ENCODE measurements at places on chromosomes 1 and 21.
A peak's percentile ranks its signal among the peaks of the same experiment; 100 is the strongest.

DNA sequence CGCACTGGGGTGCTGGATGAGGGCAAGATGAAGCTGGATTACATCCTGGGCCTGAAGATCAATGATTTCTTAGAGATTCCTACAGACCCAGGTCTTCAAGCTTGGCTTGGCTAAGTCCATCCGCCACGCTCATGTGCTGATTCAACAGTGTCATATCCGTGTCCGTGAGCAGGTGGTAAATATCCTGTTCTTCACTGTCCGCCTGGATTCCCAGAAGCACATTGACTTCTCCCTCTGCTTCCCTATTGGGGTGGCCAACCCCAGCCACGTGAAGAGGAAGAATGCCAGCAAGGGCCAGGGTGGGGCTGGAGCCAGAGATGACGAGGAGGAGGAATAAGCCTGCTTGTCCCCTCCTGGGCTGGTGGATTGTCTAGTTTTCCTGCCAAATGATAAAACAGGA, 2.2 kb upstream of the CBR3 start:
- no peak for DNase-seq

- DNase-seq: no peak
These were observed 94.0 kb downstream of the CCDC185 start for GRCh38 chr1:223486932-223487886.

- no peak for DNase-seq
These were observed 71.9 kb downstream of the CEP350 start for GRCh38 chr1:180026556-180026955.

DNA sequence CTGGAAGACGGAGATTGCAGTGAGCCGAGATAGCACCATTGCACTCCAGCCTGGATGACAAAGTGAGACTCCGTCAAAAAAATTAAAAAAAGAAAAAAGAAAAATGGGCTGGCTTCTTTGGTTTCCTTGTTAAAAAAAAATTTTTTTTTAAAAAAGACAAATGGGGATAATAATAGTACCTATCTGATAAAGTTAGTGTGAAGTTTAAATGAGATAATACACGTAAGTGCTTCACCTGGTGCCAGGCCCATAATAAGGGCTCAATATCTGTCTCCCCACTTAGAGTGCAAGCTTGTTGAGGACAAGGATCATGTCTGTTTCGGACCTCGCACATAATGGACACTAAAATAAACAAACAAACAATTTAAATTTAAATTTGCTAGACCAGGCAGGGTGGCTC, 30.0 kb upstream of the HTR1D start:
- DNase-seq: no peak

- DNase-seq: peak; percentile 50
These were observed 80.6 kb downstream of the PAPPA2 start for GRCh38 chr1:176543360-176544129.
